ENCODE measurements at places on chromosomes 12 and 14. TPM values are rescaled to one million over a fixed set of nuclear protein-coding genes. Genes with fewer than 3 reads are reported as not detected.

Gene OR6C76
- total RNA-seq: not detected

Gene PRIMA1
- total RNA-seq: not detected

Gene RHNO1
- 15.0 TPM for total RNA-seq

Gene IFT81
- 24.4 TPM for total RNA-seq

Gene HOXC9
- 0.52 TPM for total RNA-seq

Gene SLC7A7
- total RNA-seq: 2.5 TPM

Gene CBLN3
- 4.8 TPM for total RNA-seq

Gene GPRC5D
- total RNA-seq: not detected
